ENCODE measurements at places on chromosomes 2 and 18.

DNA sequence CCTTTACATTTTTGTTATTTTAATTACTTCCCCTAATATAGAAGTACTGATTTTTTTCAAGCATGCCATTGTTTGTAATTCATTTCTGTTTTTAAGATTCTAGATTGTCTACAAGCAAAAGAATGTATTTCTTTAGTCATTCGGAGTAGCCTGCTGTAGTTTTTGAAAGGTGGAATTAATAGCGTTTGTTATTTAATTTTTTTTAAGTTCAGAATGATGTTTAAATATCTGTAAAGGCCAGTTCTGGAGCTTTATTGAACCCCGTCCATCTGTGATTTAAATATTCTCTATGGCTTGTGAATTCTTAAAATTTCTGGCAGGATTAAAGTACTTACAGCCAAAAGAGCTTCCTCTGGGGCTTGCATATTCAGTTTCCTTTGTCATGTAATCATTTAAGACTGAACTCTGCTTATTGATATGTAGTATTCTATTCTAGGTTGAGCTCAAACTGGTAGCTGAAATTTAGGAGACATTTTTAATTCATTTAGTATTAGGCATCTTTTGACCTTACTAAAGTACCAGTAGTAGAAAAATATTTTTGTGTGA, 5.2 kb downstream of the TGIF1 start:
- DNase-seq = no peak

DNA sequence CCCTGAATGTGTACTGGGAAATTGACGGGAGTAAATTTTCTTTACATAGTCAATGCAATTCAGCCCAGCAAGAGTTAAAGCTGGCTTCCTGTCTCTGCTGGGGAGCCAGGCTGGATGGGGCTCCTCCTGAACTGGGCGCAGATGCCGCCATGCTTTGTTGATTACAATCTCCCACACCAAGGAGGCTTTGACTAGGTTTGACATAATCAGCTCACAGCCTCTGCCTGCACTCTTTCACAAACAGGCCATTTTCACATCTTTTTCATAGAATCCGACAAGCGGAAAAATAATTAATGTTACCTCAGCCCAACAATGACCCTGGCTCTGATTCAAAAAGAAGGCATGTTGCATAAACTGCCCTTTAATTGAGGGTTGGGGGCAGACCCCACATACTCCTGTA, 54.3 kb downstream of the FOXI3 start:
- no peak for DNase-seq

DNA sequence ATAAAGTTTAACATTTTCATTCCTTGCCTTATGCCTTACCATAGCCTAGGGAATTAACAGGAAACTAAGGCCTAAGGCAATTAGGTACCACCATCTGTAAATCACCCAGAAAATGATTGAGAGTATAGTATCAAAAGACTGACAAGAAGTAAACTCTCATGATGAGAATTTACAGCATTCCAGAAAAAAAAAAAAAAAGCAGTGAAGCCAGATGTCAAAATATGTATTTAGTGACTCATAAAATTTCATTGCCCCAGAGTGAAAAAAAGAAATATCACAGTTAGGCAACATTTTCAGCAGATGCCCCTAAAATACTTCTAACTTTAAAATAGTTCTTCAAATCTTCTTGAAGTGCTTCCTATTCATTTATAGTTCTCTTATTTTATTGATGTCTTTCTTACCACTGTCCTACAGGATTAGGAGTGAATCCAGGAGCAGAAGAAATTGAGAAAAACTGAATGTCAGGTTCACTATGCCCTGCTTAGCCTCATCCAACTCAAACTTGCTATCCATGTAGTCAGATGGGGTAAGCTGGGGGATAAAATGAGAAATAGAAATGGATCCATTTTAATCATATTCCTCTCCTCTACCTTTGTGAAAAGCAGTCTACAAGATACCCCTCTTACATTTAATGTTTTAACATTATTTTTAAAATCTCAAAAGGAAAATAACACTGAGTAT, 57.3 kb upstream of the TANK start:
- DNase-seq = no peak

DNA sequence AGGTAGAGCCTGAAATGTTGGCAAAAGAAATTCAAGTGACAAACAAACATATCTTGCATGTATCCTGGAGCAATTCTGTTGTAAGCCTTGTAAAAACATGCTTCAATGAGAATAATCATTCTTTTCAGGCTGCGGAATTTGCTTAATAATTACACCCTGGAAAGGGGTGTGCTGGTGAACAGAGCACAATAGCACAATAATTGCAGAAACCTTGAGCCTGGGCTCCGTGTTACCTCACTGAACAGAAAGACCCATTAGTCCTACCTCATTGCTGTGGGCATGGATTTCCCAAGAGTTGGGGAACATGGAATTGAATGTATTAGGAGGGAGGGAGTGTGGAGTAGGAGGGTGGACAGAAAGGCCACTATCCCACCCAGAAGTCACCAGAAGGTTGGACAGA, 168.0 kb upstream of the ALKAL2 start:
- no peak for DNase-seq

GRCh38 chr18:27808683-27809082, 368.2 kb downstream of the CDH2 start:
- DNase-seq = no peak

DNA sequence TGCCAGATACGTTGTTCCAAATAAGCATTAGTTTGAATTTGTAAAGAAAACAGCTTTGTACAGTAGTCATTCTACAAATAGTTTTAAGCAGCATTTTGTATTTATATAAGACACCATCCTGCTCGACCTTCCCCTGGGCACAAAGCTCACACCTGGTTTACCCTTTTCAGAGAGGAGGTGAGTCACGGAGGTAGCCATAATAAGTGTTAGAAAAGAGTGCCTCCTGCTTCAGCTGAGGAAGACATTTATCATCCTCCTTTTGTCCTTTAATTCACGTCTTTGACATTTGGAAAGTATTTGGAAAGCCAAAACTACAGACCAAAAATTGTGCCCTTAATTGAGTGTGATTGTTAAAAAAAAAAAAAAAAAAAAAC, 6.8 kb downstream of the RAB12 start:
- DNase-seq = no peak

DNA sequence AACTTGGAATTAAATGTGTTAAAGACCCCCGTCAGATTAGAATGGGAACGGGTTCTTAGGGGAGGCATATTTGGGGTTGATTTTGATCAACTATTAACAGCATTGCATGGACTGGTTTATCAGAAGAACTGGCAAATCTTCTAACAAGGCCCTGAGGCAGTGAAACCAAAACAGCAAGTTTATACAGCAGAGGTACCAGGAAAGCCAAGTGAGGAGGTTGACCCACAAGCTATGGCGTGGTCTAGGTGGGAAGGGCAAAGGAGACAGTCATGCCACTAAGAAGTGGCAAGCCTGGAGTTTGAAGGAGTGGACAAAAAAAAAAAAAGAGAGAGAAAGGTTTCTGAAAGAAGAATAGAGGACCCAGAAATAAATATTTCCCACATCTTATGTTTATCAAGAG, 187.0 kb downstream of the MREG start:
- no peak for DNase-seq

DNA sequence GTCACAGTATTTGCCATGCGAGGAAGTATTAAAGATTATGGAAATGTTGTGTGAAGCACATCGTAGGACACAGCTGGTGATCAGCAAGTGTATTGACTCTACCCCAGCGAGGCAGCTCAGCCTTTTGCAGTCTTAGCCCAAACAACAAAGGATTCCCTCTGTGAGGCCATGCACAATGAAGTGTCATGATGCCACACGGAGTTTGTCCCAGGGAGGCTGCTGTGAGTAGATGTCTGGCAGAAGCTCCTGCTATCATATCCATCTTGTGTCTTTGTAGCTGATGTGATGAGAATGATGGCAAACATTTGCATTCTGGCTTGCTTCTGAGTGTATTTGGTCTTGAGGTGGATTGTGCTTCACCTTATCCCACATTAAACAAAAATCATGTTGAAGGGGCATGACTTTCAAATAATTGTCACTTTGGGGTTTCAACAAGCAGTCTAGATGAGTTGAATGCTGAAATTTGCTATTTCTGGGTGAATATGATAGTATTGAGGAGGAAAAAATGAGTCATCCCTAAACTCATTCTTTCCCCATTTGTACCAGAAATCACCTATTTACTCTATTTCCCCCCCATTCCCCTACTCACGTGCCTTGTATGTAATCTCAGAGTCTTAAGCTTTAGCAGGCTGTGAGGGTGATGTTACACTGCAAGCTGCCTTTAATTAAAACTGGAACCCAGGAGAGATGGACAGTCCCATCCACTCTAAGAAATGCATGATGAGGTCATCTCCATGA, 273.5 kb downstream of the RNF144A start:
- no peak for DNase-seq

DNA sequence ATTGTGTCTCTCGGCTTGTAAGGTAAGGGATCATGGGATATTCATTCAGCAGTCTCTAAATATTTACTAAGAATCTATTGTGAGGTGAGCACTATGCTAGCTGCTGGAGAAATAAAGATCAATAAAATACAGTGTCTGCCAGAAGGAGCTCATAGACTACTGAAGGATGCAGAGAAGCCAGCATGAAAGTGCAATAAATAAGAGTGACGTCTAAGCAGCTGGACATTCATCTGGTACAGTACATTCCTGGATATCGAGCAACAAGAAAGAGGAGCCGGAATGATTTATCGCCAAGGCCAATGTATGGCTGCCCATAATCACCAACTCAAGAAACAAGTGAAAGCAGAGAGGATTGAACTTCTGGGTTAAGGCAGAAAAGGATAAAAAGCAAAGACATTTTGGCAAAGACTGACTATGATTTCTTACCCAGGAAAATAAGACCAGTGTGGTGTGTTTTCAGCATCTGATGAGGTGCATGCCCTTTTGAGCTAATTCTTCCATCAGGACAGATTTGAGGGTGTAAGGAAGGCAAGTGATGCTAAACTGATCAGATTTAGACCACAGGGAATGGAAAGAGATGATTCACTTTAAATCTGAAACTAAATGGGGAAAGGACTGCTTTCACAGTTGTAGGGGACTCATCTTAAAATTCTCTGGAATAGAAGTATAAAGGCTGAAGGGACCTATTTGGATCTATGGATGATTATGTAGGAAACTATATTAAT, 18.7 kb upstream of the LMAN1 start:
- no peak for DNase-seq

GRCh38 chr2:237496428-237496827, 9.4 kb downstream of the MLPH start:
- no peak for DNase-seq

- DNase-seq = no peak
These were observed 203.3 kb upstream of the SPOPL start for GRCh38 chr2:138298120-138298814.

- no peak for DNase-seq
These were observed 41.1 kb downstream of the TFCP2L1 start for GRCh38 chr2:121243821-121244460.

GRCh38 chr2:54595999-54596902, 127.2 kb upstream of the EML6 start:
- no peak for DNase-seq

- DNase-seq = no peak
These were observed 674 bp downstream of the NCAPH start for GRCh38 chr2:96336104-96336775.

All from activated effector memory CD4-positive, alpha-beta T cell treated with Interleukin-2 at 50 U/mL for 16 hours (primary cell).